ENCODE measurements at places on chromosomes 7 and 10. TPM values are rescaled to one million over a fixed set of nuclear protein-coding genes. Genes with fewer than 3 reads are reported as not detected.

DNA sequence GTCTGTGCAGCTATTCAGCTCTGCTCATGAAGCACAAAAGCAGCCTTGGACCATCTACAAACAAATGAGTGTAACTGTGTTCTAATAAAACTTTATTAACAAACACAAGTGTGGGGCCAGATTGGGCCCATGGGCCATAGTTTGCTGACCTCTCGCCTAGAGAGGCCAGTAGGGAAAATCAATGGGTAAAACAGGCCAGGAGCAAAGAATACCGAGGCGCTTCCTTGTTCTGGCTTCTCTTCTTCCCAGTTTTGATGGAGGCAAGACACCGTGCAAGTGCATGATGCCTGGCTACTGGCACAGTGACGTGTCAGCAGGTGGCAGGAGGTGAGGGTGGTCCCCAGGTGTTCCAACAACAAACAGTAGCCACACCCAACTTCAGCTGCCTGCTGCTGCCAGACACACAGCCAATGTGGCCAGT lies 94.3 kb upstream of the SDK1 start:
- DNase-seq, result peak; percentile 10

DNA sequence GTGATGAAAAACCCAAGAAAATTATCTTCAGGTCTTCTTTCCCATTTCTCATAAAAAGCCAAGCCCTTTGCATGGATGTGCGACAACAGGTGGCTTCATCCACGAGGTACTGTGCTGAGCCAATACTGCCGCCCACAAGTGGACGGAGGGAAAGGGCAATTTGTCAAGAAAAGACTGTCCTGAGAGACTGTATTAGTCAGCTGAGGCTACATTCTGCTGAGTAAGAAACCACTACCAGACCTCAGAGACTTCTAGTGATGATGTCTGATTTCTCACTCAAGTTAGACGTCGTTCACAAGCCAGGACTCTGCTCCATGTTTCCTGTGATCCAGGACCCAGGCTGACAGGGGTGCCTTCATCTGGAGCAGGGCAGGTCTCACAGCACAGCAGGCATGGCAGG lies 171.5 kb upstream of the CDCA7L start:
- DNase-seq, result no peak

Gene GFRA1
- total RNA-seq, result not detected

GRCh38 chr7:111855161-111855841 lies 293.0 kb upstream of the IMMP2L start:
- DNase-seq, result no peak

GRCh38 chr10:299969-300368 lies 164.7 kb downstream of the ZMYND11 start:
- DNase-seq, result no peak

GRCh38 chr10:110502851-110503301 lies 5.2 kb downstream of the DUSP5 start:
- DNase-seq, result no peak

GRCh38 chr10:120607710-120608703 lies 151.0 kb downstream of the PLPP4 start:
- no peak for DNase-seq

- no peak for DNase-seq
These were observed 56.3 kb downstream of the PLPP4 start for GRCh38 chr10:120513307-120513796.

Gene LRRC17
- 0.15 TPM for total RNA-seq

Gene APBB1IP
- total RNA-seq, result 82.2 TPM

DNA sequence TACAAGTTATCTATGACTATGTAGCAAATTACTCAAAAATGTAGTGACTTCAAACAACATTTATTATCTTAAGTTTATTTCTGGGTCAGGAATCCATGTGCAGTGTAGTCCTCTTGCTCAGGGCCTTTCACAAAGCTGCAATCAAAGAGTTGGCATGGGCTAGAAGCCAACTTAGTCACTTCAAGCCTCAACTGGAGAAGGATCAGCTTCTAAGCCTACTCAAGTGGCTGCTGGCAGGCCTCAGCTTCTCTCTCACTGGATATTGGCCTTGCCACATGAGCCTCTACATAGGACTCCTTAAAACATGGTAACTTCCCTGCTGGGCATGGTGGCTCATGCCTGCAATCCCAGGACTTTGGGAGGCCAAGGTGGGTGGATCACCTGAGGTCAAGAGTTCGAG lies 5.0 kb upstream of the NFE2L3 start:
- DNase-seq, result no peak

DNA sequence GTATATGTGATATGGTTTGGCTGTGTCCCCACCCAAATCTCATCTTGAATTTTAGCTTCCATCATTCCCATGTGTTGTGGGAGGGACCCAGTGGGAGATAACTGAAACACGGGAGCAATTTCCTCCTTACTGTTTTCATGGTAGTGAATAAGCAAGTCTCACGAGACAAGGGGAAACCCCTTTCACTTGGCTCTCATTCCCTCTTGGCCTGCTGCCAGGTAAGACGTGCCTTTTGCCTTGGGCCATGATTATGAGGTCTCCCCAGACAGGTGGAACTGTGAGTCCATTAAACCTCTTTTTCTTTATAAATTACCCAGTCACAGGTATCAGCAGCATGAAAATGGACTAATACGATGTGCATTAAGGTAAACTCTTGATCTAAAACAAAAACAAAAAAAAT lies 357.1 kb upstream of the AOAH start:
- no peak for DNase-seq

DNA sequence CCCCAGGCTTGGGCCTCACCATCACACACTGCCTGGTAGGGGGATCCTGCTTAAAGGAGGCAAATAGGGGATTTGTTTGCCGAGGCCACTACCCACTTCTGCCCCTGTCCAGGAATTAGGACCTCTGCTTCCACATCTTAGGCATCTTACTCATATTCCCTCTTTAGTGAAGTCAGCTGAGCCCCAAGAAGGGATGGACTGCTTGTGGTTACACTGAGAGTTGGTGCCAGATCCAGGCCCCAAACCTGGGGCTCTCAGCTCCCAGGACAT lies 1.6 kb upstream of the GPRIN2 start:
- no peak for DNase-seq

Gene CRCP
- total RNA-seq, result 23.6 TPM

DNA sequence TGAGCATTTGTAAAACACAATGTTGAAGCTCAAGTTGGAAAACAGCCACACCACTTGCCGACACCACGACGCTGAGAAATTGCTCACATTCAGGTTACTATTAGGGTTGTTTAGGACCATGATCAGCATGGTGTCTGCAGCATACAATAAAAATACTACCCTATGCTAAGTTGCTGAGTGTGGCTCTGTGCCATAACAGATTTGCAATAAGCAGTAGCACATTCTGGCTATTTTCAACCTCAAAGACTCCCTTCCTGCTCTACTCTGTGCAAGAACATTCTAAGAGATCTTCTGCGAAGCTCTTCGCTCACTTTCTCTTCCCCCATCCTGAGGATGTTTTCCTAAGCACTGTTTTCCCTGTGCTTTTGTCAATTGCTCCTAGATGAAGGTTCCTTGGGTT lies 38.3 kb downstream of the GPAM start:
- DNase-seq, result no peak

Gene ANLN
- total RNA-seq, result 65.1 TPM

DNA sequence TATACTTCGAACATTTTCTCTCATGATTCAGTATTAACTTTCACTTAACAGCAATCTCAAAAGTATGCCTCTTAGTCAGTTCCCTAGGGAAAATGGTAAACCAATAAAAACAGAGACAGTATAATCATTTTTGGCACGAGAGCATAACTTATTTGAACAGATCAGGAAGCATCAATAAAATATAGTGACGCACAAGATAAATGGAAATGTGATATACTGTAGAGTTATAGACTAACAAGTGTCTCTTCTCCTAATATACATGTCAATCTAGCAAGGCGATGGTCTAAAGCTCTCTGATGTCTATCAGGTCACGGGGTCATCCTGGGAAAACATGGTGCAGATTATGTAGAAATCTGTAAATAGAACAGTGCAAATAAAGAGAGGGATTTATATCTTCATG lies 131.6 kb downstream of the HGF start:
- no peak for DNase-seq

- DNase-seq, result no peak
These were observed 165.8 kb downstream of the LRRC4 start for GRCh38 chr7:127865466-127865865.

DNA sequence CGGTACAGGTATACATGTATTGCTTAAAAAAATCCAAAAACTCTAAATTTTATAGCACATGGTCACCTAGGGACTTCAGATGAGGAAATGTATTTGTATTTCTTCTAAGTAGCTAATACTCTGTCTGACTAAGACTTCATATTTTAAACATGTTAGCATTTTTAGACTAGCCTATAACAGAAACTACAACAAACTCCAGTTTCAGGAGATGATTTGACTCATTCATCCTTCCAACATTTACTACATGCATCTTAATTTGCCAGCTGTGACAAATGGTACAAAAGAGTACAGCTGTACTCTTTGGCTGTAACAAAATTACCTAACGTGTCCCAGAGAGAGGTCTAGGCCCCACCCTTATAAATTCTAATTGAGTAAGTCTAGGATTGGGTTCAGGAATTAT lies 22.2 kb downstream of the TMEM209 start:
- no peak for DNase-seq

Gene ALOX5
- 6.8 TPM for total RNA-seq

Gene AKR1C4
- total RNA-seq, result not detected

Gene ADD3
- total RNA-seq, result 401 TPM

Gene SHTN1
- 0.05 TPM for total RNA-seq

Gene BAIAP2L1
- 0.68 TPM for total RNA-seq

DNA sequence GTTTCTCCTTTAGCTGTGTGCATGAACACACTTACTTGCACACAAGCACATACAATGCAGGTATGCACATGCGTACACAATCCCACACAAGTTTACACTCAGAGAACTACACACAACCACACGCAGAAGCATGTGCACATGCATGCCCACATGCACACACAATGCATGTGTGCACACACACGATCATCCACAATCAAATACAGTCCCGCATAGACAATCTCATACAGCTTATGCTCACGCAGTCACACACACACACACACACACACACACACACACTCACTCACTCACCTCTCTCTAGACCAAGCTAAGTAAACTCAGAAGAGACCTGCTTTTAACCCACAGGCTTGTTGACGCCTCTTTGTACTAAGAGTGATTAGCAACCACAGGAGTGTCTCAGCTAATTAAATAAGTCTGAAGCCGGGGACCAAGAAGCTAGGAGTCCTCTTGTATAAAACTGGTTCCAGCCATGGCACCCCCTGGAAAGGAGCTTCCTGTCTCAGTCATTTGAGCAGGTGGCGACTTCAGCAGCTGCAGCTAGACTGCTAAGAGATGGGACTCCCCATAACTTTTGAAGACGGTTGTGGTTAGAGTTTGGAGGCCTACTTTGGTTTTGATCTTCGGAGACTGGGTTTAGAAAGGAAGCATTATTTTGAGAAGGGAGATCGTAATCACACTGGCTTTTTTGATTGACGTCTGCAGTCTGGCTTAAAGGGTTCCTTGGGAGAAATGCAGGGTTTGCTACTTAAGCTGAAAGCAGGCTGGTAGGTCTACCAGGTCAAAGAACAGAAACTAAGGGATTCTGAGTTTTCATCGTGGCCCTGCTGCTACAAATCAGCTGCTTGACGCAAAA lies 82.3 kb upstream of the ADRB1 start:
- DNase-seq, result peak; percentile 77

Gene DPYSL4
- 5.4 TPM for total RNA-seq

Gene TRPV5
- total RNA-seq, result not detected

DNA sequence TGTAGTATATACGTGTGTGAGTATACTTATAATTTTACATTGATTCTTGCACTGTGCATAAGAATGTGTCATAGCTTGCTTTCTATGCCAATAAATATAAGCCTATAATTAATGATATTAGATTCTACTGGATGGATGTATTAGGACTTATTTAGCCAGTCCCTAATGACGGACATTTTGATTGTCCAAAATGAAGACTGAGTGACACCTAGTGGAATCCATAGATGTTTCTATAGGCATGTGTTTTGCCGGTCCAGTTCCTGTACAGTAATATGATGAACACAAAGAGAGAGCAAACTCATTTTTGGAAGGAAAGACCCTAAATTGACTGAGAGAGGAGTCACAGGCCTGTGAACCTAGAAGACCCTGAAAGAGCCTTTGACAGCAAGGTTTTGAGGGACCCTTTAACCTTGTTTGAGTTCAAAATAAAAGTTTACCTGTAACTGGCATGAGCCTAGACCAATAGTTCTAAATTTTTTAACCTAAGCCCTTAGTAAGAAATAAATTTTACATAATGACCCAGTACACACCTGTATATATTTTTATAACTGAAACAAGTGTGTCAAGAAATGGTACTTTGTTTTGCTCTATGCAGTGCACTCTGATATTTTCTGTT lies 42.4 kb upstream of the AGBL3 start:
- no peak for DNase-seq

DNA sequence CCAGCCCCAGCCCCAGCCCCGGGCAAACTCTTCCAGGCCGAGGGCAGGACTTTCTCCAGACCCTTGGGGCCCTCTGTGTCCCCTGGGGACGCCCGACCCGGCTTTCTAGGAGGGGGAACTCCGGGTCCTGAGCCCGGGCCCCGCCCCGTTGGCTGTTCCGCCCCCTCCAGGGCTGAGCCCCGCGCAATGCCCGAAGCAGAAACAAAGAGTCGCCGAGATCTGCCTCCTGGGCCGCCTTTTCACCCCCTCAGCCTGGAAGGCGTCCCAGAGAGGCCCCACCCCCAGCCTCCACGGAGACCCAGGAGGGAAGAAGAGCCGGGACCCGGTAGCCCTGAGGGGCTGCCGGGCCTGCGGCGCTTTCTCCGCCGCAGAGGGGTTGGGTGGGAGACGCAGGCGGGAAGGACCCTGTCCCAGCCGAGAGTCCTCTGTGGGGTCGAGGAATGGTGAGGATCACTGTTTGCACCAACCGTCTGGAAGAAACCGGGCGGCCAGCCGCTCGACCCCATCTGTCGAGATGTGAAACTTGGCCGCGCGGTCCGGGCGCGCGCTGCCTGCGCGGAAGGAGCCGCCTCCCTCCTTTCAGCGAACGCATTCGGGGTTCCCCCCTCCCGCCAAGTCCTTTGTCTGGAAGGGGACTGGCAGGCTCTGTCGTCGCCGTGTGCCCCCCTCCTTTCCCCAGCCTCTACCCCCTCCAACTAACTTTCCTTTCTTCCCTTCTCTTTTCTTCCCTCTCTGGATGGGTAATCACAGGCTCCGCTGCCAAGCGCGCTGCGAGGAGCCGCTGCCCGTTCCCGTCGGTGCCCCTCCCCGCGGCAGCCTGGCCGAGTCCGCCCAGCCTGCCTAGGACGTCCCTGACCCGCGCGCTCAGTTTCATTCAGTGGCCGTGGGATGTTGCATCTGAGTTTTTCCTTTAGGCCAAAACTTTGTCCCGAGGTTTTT lies 10.2 kb downstream of the EN2 start:
- no peak for DNase-seq

GRCh38 chr7:74481458-74482196 lies 27.9 kb downstream of the GTF2IRD1 start:
- no peak for DNase-seq

Gene FBXW4
- 36.8 TPM for total RNA-seq

GRCh38 chr10:100370714-100371481 lies 23.9 kb downstream of the SCD start:
- peak; percentile 75 for DNase-seq

GRCh38 chr10:44399659-44400451 lies 15.0 kb upstream of the CXCL12 start:
- DNase-seq, result no peak

Gene TMEM196
- not detected for total RNA-seq

Measured in activated CD4-positive, alpha-beta memory T cell treated with anti-CD3 and anti-CD28 coated beads, Interleukin-2, amount 10 ng/mL, durations not matched to agents 7 days and 5 days (primary cell).